ENCODE measurements at places on chromosomes 7 and 10. TPM values are rescaled to one million over a fixed set of nuclear protein-coding genes. Genes with fewer than 3 reads are reported as not detected.

GRCh38 chr7:40341836-40342235 is 207.0 kb downstream of the SUGCT start:
- DNase-seq: no peak

- no peak for DNase-seq
These were observed 93.4 kb downstream of the PTPRN2 start for GRCh38 chr7:158494162-158494586.

DNA sequence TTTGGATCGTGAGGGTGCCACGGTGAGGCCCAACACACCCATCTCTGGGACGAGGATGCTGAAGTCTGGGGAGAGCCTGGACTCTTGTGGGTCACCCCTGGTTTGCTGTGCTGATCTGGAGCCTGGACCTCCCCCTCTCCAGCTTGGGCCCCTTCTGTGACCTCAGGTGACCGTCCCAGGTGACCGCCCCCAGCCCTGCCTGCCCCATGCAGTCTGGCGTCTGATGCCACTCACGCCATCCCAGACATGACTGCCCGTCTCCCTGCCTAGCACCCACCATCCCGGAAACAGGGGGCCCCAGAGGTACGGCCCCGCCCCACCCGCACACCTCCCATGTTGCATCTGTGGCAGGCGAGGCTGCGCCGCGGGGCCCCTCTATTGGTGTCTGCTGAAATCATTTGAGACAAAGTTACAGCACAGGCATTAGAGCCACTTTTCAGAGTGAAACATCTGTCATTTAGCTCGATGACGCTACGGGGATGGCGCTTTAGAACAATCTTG is 21.1 kb downstream of the UNCX start:
- DNase-seq: no peak

DNA sequence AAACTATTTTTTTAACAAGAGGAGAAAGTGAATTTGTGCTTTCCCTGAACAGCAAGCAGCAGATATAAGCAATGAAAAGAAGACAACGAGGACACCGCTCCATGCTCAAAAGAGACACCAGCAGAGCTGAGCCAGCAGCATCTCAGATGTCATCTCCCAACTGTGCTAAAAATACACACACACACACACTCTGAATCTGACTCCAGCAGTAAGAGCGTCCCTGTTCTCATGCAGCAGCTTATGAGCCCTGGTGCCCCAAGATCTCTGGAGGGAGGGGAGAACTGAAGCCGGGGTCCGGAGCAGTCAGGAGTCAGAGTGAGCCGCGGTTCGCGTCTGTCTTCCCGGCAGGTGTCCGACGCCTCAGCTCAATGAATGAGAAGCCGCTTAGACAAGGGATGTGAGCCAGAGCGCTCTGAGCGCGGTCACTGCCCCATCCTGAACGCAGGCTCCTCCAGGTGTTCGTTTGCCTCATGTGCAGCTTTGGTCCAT is 49.2 kb downstream of the SVIL start:
- no peak for DNase-seq

DNA sequence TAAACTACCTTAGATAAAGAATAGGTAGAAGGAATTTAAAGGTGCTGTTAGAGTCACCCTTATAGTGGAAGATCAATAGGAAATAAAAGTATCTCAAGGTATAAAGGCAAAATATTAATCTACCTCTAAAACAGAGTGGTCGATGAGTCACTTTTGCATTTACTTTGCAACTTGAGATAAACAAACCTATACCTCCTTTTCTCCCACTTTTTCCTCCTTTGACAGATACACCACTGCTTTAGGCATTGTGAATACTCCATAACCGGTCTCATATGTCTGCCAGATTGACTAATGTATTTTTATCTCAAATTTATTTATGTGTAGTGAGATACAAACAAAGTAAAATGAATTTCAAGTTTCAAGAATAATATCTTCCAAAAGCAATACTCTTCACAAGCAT is 193.5 kb downstream of the SKAP2 start:
- DNase-seq: no peak

DNA sequence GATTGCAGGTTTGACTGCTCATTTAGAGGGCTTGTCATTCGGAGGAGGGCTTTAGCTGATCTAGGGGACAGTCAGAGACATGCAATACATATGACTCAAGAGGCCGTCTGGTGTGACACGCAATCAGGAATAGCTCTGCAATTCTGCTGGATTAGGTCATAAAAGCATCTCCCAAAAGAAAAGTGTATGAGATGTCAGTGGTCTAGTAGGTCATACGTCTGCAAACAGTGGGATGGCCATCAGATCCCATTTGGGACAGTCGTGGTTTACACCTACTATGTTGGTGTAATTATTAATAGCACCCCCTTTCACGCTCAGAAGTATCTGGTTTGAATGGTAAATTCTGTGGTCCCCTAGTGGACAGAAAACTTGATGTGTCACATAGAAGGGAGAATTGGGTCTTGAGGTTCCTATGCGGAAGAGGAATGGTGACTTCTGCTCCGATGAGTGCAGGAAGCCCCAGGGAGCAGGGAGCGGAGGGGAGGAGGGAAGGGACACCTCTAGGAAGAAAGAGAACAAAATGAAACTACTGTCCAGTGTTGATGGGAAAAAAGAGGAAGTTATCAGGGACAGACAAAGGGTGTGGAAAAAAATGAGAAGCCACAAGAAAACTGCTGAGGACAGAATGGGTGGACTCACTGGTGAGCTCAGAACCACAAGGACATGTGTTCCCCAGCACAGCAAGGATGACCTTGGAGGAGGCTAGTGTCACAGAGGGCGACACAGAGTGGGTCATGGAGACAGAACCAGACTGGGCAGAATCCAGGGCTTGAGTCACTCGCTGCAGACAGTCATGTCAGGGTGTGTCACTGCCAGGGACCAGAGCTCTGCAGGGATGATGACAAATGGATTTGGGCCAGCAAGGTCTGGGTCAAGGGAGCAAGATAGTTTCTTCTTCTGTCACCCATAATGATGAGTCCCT is 59.9 kb downstream of the MAP3K8 start:
- DNase-seq: no peak

DNA sequence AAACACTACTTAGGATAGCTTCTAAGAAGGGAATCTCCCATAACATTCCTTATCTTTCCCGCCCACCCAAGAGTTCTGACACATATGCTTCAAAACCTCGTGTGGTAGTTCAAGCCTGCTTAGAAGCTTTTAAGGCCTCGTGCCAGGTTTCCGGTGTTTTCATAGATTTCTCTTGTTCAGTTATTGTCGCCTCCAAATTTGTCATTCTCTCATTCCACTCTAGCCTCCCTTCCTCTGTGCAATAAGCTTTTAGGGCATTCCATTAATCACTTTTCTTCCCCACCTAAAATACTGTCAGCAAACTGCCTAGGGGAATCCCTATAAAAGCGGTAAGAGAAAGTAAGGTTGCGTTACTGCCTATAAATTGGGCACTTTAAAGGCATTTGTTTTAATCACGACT is 718 bp upstream of the BPGM start:
- DNase-seq: no peak

DNA sequence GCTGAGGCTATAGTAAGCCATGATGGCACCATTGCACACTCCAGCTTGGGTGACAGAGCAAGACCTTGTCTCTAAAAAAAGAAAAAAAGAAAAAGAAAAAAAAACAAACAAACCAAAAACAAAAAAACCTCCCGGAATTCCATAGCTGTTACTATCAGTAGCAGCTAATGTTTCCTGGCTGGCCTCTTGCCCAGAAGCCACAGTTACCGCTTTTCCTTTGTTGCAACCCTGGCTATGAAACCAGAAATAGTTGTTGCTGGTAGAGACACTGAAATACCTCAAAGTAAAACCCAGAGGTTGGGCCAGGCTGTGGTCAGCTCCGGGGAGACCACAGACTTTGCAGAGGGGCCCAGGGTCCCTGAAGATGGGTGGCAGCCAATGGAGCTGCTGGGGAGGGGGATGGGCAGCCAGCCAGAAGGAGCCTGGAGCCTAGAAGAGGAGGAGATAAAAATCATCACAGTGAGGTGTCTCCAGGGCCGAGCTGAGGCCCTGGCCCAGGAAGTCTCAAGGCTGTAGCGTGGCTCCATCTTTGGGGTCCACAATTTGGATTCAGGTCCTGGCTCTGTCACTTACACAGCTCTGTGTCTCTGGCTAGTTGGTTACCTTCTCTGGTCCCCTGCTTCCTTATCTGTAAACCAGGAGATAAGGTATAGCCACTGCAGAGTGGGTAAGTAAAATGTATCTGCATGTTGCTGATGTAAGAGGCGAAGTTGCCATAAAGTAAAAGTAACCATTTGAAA is 3.4 kb upstream of the CHST12 start:
- DNase-seq: peak; percentile 83

DNA sequence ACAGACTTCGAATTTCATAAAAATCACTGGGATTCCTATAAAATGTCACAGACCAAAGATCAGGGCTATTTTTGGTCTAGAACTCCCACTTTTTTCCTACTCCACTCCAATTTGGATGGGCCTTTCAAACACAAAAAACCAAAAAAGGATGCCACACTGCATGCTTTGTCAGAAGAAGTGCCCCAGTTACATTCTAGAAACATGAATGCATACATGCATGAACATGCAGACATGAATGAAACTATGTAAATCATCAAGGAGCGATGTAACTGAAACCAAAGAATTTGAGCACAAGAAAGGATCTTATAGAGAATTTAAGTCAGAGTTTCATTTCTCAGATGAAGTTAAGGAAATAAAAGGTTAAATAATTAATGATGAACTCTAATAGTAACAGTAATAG is 31.8 kb upstream of the FAM133B start:
- DNase-seq: no peak

DNA sequence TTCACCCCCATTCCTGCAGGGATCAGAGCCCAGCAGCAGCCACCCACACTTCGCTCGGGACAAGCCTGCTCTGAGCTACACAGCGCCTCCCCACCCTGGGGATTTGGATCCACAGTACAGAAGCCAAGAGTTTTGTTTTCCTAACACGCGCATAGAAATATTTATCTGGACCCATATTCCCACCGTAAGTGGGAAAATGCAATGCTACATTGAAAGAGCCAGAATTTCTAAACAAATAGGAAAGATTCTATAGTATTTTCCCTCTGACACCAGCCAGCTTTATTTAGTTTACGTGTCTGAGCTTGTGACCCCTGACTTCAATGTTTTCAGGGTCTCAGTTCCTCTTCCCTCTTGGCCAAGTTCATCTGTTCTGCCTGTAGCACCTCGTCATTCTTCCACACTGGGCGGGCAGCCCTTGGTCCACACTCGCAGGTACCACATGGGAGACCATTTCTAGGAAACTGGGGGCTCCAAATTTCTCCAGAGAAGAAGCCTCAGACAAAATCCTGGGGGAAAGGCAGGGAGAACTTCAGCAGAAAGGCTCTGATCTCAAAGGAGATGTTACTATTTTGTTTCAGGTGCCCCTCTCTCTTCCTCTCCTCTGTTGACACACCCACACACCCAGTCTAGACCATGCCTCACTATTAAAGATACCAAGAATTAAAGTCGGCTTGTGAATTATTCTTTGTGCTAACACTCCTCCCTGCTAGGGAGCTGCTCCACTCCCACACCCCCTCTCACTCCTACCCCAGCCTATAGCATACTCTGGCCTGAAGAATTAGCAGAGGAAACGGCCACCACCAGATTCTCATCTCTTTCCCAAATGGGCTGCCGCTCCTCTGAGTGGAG is 116.0 kb upstream of the PCGF5 start:
- no peak for DNase-seq

GRCh38 chr7:33157311-33157710 is 27.9 kb downstream of the BBS9 start:
- no peak for DNase-seq

DNA sequence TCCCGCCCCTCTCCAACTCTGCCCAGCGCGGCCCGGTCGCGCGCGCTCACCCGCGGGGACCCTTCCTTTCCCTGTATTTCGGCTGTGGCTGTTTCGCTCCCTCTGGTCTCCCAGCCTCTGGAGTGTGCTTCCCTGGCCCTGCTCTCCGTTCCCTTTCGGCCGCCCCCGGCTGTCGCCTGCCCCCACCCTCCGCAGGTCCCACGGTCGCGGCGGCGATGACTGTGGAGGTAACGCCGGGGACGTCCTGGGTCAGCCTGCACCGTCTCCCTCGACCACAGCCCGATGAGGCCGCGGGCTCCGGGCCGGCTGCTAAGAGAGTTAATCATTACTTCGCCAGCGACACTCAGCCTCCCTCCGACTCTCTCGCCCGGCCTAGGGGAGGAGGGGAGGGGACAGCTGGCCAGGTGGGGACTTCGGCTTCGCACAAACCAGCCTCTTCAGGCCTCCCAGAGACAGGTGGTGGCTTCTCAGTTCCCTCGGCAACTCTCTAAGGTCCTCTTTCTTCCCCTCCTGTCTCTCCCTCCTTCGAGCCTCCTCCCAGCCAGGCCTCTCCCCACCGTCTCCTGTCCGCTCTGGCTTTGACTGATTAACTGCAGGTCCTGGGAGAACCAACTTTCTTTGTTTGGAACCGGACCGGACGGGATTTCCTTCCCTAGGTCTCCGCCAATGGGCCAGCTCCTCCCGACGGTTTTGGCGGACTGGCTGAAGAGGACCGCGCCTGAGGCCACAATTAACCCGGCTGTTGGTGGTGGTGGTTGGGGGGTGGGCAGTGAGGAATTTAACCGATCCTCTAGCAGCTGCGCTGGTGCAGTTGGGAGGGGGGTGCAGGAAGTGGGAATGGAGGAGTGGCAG is 5.6 kb upstream of the PAX2 start:
- DNase-seq: no peak

DNA sequence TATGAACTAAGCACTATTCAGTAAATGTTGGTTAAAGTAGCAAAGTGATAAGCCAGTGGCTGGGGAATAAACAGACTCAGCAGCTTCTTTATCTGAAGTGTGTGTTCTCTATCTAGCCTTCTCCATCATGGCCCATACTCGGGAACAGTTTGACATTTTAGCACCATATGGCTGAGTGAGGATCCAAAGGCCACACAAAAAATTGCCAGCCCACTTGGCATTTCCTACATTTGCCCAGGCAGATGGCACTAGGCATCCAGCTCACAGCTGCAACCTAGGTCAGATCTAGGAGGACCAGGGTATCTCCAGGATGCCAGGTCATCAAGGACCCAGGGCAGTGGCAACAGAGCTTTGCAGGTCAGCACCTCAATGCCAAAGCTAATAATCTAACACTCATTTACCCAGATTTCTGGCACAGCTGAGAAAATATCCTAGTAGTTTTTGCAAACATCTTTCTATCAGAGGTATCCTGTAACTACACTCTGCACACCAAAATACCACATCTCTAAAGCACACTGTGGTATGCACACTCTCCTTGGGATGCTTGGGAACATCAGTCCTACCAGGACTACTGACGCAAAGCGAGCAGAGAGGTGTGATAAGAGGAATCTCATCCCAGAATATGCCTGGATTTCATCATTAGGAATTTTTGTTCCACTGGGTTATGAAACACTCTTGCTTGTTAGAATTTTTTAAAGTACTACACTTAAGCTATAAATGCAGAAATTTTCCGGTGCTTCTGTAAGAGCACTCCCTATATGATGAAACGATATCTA is 61.7 kb downstream of the DOCK4 start:
- DNase-seq: no peak

LBX1 gene
- not detected for total RNA-seq

PIK3CG gene
- 50.5 TPM for total RNA-seq

TCERG1L gene
- total RNA-seq: 0.49 TPM

CALY gene
- not detected for total RNA-seq
